ENCODE measurements at places on chromosomes 2 and 18. TPM values are rescaled to one million over a fixed set of nuclear protein-coding genes. Genes with fewer than 3 reads are reported as not detected.

ANKRD29 gene
- not detected for total RNA-seq

ANKRD30B gene
- total RNA-seq = not detected

TMEM18 gene
- 26.3 TPM for total RNA-seq

TNP1 gene
- total RNA-seq = not detected

LRRC30 gene
- not detected for total RNA-seq

ALPI gene
- not detected for total RNA-seq

- no peak overlapping the region for H3K27ac ChIP-seq
- H3K4me1 ChIP-seq = no peaks in the 10 kb centered on the region
- no peak for DNase-seq
- H3K4me3 ChIP-seq = no peak overlapping the region
- H3K36me3 ChIP-seq = no peaks in the 10 kb centered on the region
Observed at GRCh38 chr2:71210292-71210691, 16.6 kb downstream of the PAIP2B start.

DNA sequence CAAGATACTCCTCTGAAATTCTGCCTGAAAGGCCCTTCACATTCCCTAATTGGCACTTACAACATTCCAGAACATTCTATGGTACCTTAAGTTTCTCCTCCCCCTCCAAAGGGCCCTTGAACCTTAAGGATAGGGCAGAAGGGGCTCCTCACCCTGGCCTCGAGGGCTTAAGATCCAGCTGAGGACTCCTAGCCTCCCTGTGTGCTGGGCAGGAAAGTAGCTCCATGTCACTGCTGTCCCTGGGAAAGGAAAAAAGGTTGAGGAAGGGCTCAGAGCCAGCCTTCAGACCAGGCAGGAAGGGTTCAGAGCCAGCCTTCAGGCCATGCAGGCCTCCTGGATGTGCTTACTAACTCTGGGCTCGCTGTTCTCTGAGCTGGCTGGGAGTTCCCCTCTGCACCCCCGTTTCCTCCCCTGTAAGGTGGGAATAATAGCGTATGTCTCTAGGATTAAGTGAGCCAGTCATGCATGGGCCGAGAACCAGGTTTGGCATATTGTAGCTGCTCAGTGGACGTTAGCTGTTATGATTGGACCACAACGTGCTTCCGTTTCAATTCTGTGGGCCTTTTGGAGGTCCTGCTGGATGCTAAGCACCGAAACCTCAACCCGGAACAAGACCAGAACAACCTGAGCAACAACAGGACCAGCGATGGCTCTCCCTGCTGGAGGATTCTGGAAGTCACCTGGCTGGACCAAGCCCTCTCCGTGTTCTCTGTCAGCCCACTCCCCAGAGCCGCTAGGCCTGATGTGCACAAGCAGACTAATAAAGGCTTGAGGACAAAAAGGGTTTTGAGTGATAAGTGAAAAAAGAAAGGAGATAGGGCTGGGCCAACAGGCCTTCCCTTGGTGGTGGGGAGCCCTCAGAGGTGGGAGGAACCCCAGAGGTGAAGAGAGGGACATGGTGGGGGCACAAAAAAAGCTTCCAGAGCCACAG lies 1.0 kb upstream of the B3GNT7 start:
- H3K36me3 ChIP-seq = no peaks in the 10 kb centered on the region
- H3K4me1 ChIP-seq = peaks cover 29% of the 10 kb centered on the region
- H3K27me3 ChIP-seq = peaks cover 31% of the 10 kb centered on the region
- no peak overlapping the region for H3K4me3 ChIP-seq
- no peak overlapping the region for H3K27ac ChIP-seq
- no peak for DNase-seq

GRCh38 chr2:25410370-25410769 lies 68.6 kb upstream of the DNMT3A start:
- no peak overlapping the region for H3K27ac ChIP-seq
- H3K27me3 ChIP-seq = no peaks in the 10 kb centered on the region
- DNase-seq = no peak
- no peaks in the 10 kb centered on the region for H3K4me1 ChIP-seq
- H3K4me3 ChIP-seq = no peak overlapping the region

DNA sequence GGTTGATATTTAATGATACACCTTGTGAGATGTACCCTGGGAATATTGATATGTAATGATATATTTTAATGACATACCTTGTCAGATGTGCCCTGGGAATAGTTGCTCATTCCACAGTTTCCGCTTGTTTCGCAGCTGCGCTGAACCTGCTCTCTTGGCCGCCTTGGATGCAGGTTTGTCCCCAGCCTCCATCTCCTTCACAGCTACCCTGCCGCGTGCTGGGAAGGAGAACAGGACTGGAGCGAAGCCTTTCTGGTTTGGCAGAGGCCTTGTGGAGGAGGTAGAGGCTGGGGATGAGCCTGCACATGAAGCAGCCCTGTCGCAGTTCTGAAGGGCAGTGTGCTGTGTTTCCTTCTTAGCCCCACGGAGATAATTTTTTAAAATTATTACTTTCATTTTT lies 14.6 kb downstream of the ATG4B start:
- H3K27me3 ChIP-seq = no peaks in the 10 kb centered on the region
- no peak overlapping the region for H3K27ac ChIP-seq
- no peak for DNase-seq

- no peaks in the 10 kb centered on the region for H3K36me3 ChIP-seq
- no peaks in the 10 kb centered on the region for H3K4me1 ChIP-seq
- no peak overlapping the region for H3K4me3 ChIP-seq
- DNase-seq = no peak
- no peaks in the 10 kb centered on the region for H3K27me3 ChIP-seq
- H3K27ac ChIP-seq = no peak overlapping the region
Observed at GRCh38 chr2:215236131-215236530, 75.7 kb upstream of the ATIC start.

- no peak for DNase-seq
- peak overlapping the region; percentile 100 for H3K27ac ChIP-seq
- H3K36me3 ChIP-seq = peaks cover 41% of the 10 kb centered on the region
- peaks cover 46% of the 10 kb centered on the region for H3K4me1 ChIP-seq
- peak overlapping the region; percentile 94 for H3K4me3 ChIP-seq
- no peaks in the 10 kb centered on the region for H3K27me3 ChIP-seq
Observed at GRCh38 chr2:177211576-177212105, 953 bp upstream of the HNRNPA3 start.

DNA sequence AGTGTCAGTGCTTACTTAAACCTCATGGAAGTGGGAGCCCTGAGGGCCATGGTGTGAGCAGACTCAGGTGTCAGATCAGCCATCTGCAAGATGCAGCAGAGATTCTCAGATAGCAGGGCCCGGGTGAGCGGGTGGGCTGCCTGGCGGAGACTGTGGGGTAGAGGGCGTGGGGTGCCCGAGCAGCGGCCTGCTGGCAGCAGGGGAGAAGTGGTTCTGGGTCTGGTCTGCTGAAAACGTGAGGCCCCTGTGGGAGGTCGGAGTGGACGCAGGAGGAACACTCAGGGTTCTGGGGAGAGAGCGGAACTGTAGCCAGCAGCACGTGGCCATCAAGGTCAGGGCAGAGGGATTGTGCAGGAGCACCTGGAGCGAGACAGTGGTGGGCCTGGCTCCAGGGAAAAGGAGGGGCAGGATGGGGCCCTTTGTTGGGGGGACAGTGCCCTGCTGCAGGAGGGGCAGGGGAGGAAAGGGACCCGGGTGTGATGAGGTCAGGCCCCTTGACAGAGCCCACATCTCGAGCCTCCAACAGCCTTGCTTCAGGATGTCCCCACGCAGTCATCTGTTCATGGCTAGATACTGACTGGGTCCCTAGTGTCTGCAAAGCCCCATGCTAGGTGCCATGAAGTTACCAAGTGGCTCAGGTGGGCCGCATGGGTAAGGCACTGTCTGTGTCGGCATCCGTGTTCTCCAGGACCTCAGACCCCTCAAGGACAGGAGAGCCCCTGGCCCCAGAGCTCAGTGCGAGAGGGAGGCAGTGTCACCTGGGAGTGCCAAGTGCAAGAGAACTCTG lies 2.7 kb upstream of the ESPNL start:
- DNase-seq = no peak
- H3K27me3 ChIP-seq = no peaks in the 10 kb centered on the region
- H3K4me3 ChIP-seq = no peak overlapping the region
- no peak overlapping the region for H3K27ac ChIP-seq
- peaks cover 9% of the 10 kb centered on the region for H3K36me3 ChIP-seq

DNA sequence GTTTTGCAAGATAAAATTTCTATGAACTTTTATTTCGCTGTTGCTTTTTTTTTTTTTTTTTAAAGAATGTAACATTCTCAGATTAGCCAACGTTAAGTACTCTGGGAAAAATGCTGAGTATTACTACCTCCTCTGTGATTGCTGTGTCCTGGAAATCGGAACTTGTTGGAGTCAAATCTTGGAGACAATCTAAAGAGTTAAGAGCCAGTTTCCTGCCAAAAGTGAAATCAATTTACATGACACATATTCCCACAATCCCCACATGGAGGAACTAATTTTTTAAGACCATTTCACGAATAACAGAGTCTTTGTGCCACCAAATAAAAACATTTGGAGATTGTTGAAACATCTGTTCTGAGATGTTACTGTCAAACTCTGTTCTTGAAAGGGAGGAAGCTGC lies 127.8 kb downstream of the MEP1B start:
- no peak for DNase-seq
- H3K4me3 ChIP-seq = no peak overlapping the region
- no peak overlapping the region for H3K27ac ChIP-seq
- H3K27me3 ChIP-seq = peaks cover 10% of the 10 kb centered on the region

DNA sequence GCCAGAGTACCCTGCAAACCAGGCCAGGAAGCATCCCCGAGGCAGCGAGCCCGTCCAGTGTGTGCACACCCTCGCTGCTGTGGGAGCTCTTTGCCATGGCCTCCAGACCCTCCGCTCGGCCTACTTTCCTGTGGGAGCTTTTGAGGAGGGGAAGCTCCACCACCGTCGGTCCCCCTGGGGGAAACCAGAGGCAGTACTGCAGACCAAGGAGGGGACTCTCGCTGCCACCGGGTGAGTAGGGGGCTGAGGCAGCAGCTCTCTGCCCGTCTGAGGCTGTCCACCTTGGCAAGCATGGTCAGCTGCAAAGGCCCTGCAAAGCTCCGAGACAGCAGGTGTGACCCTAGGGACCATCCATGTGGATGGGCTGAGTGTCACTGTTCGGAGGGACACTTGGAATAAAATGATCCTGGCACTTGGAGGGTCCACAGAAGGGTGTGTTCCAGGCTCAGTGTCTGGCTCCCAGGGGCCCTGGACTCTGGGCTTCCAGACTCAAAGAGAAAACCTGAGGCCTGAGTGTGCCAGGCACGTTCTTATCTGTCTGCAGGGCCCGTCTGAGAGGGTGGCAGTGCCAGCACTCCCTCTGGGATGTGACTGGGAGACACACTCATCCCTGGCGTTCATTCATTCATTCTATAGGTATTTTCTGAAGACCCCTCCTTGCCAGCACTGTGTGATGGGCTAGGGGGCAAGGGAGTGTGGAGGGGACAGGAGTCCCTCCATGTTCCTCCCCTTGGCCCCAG lies 282.8 kb upstream of the HS6ST1 start:
- H3K27ac ChIP-seq = no peak overlapping the region
- no peaks in the 10 kb centered on the region for H3K36me3 ChIP-seq
- H3K27me3 ChIP-seq = no peaks in the 10 kb centered on the region
- no peak for DNase-seq
- no peak overlapping the region for H3K4me3 ChIP-seq

DNA sequence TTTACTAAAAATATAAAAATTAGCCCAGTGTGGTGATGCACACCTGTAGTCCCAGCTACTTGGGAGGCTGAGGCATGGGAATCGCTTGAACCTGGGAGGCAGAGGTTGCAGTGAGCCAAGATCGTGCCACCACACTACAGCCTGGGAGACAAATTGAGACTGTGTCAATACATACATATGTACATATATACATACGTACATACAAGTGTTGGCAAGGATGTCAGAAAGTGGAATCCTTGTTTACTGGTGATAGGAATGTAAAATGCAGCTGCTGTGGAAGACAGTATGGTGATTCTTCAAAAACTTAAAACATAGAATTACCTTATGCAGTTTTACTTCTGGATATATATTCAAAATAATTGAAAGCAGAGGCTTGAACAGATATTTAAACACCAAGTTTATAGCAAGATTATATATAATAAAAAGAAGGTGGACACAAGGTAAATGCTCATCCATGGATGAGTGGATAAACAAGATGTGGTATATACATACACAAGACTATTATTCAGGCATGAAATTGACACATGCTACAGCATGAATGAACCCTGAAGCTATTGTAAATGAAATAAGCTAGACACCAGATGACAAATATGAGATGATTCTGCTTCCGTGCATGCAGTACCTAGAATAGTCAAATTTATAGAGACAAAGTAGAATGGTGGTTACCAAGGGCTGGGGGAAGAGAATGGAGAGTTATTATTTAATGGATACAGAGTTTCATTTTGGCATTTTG lies 43.2 kb downstream of the CCDC138 start:
- H3K27ac ChIP-seq = no peak overlapping the region
- no peaks in the 10 kb centered on the region for H3K27me3 ChIP-seq
- H3K4me1 ChIP-seq = peaks cover 20% of the 10 kb centered on the region
- no peak overlapping the region for H3K4me3 ChIP-seq
- no peak for DNase-seq

DNA sequence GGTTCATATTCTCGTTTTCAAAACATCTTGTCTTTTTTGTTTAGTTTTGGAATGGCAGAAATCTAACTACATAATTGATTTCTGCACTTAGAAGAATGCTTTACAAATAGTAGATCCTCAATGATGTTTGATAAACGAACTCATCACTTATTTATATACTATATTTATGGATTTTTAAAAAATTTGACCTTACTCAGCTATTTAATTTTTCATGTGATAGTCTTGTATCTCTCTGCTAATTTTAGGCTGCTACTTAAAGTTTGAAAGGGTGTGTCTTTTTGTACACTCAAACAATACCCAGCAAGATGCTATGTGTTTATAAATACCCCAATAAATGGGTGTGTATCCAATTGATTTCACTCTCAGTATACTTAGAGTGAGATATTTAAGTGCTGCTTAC lies 86.9 kb downstream of the EHBP1 start:
- H3K27me3 ChIP-seq = no peaks in the 10 kb centered on the region
- no peak for DNase-seq
- no peaks in the 10 kb centered on the region for H3K36me3 ChIP-seq
- no peaks in the 10 kb centered on the region for H3K4me1 ChIP-seq
- H3K4me3 ChIP-seq = no peak overlapping the region

- no peaks in the 10 kb centered on the region for H3K36me3 ChIP-seq
- no peak overlapping the region for H3K27ac ChIP-seq
- no peaks in the 10 kb centered on the region for H3K4me1 ChIP-seq
- no peak for DNase-seq
Observed at GRCh38 chr2:215535741-215536140, 99.9 kb upstream of the FN1 start.

DNA sequence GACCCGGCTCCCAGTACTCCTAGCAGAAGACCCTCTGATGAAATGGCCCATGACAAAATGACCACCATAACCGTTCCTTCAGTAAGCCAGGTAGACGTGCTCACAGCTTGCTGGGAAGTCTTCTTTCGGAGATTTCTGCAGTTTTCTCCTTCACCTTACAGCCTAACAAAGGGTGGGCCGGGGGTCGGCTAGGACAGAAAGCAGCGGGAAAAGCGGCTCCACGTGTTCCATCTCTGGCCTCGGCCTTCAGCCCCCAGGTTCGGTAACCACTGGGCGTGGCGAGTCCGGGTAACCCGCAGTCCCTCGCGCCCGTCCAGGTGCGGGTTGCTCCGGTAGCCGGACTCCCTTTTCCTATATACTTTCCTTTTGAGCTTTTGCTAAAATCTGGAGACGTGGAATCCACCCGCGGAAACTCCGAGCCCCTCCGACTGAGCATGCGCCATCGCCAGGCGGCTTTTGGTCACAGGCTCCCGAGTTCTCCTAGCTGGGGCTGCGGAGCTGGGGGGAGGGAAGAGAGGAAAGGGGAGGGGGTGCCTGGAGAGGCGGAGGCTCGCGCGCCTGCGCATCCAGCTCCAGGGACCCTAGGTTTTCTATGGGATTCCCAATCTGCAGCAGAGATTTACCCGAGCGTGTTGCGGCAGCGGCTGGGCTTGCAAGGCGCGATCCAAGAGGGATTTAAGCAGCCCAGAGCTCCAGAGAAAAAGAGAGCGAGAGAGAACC lies at the start of gene VSNL1:
TSS of gene VSNL1 (plus strand) at position 604 of the 720 bp plus-strand sequence. CDS start 51,379 bp downstream, outside the sequence.
- H3K36me3 ChIP-seq = no peaks in the 10 kb centered on the region
- peaks cover 2% of the 10 kb centered on the region for H3K4me1 ChIP-seq
- peaks cover 56% of the 10 kb centered on the region for H3K27me3 ChIP-seq
